ENCODE measurements at places on chromosomes 16 and 17.
A peak's percentile ranks its signal among the peaks of the same experiment; 100 is the strongest.

DNA sequence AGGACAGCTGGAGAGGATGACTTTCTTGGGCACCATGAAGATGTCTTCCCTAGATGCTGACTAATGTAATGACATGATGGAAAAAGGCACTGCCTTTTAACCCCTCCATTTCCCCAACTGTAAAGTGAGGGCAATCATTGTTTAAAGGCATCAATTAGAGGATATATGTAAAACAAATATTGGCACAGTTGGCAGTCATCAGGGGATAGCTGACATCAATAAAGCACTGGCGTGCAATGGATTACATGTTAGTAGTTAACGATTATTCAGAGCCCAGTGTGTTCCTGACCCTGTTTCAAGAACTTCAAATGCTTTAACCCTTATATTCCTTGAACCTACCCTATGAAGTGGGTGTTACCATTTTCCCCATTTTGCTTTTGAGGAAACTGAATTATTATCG, 100.7 kb downstream of the TMEM114 start:
- no peak for DNase-seq

DNA sequence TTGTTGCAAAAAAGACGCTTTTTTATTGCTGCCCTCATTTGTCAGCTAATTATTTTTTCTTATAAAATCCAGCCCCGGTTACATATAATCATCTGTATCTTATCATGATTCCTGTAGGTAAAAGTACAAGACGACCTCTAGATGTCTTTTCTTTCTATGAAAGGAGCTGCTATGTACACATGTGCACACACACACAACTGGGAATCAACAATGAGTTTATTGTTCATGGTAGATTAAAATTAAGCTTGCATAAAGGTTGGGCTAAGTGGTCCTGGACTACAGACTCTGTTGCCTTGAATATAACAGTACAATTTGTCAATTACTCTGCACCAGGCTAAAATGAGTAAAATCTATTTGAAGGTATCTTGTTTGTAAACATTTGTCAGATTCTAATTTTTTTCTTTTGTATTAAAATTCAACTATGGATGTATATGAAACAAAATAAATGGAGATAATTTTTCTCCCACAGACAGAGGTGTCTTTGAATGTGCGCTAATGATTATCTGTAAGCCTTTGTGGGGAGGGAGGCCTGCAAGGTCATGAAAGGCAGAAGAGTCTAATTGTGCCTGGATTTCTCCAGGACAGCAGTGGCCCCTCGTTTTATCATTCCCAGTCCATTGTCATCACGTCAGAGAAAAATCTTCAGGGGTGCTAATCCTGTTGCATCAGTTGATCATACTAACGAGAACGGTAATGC, 13.4 kb downstream of the C17orf58 start:
- DNase-seq, result no peak

DNA sequence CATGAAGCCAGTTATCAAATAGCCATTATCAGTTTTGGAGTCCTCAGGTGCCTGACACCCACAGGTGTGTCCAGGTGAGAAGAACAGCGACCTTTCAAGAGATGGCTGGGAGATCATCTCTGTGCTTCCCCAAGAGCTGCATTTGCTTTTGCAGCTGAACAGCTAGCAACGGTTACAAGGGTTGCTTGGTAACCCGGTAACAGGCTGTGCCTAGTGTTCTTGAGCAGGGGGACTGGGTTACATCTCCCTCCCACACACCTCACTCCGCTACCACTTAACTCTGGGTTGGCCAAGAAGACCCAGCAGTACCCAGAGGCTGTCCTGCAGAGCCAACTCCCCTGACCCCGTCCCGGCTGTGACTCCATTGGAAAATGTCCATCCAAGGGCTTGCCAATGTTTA, 147.0 kb downstream of the SLC39A11 start:
- DNase-seq, result no peak

DNA sequence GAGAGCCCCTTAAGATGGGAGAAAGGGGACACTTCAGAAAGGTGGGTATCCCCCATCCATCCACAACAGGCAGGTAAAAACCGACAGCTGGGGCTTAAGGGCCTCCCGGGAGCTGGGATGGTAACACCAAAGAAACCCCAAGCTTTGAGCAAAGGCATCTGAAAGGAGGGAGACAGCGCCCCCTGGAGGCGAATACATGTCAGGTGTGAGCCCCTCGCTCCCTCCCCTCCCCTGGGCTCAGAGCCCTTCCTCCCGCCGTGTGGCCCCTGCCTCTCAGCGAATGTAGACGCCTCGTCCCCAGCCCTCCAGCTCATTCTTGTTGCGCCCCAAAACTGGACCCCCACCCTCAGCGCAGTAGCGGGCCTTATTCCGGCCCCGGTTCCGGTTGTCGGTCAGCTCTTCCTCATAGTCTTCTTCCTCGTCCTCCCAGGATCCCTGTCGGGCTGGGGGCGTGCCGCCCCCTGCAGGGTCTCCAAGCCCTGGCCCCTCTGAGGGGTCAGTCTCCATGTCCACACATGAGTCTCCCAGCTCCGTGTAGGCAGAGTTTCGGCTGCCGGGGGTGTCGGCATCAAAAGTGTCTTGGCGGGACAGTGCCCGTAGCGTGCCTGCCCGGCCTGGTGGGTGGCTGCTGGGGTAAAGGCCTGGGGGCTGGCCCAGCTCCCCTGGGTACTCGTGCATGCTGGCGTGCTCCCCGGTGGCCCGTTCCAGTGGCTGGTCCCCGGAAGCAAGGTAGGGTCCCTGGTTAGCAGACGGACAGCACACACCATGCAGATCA, 9.1 kb upstream of the ARL5C start:
- DNase-seq, result peak; percentile 78

DNA sequence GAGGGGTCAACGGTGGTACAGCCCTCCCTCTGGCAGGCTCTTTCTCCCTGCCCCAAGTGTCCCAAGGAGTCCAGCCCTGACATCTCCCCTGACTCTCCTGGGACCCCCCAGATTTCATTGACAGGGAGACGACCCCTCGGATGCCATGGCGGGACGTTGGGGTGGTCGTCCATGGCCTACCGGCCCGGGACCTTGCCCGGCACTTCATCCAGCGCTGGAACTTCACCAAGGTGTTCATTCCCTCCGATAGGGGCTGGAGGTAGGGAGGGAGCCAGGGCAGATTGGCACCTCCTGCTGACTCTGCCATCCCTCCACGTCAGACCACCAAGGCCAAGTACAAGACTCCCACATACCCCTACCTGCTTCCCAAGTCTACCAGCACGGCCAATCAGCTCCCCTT, 9.9 kb downstream of the PLD2 start:
- DNase-seq, result no peak

GRCh38 chr17:77193653-77194052, 52.9 kb downstream of the SEC14L1 start:
- DNase-seq, result no peak

DNA sequence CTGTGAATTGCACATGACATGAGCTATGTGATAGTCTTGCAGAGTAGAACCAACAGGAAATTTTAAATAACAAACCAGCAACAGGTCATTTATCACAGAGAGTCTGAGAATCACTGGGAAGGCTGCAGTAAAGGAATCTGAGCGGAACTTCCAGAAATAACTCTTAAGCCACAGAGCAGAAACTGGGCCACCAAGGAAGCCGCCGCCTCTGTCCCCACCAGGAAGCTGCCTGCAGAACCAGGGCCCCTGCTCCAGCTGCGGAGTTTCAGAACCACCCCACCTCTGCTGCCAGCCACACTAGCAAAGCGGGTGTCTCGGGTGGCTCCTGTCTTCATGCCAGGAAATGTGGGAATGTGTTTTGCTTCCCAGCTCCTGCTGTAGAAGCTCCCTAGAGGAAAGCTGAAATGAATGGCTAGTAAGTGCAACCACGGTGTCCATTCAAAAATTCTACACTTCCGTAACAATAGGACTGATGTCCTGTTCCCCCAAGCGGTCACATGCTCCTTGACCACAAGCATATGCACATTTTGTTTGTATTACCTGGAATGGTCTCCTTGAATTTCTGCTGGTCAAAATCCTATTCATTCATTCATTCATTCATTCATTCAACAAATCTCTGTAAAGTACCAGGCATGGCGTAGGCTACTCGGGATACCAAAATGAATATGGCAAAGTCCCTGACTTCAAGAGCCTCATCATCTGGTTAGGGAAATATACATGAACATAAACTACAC, 7.7 kb upstream of the ITPRIPL2 start:
- DNase-seq, result no peak

DNA sequence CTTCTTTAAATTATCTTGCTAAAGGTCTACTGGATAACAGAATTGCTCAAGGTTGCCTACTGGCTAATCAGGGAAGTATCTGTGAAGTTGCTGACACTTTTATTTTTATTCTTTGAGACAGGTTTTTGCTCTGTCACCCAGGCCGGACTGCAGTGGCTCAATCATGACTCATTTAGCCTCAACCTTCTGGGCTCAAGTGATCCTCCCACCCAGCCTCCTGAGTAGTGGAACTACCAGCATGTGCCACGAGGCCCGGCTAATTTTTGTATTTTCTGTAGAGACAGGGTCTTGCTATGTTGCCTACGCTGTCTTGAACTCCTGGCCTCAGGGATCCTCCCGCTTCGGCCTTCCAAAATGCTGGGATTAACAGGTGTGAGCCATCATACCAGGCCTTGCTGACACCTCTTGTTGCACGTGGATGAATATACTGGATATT, 43.1 kb downstream of the GLG1 start:
- no peak for DNase-seq

DNA sequence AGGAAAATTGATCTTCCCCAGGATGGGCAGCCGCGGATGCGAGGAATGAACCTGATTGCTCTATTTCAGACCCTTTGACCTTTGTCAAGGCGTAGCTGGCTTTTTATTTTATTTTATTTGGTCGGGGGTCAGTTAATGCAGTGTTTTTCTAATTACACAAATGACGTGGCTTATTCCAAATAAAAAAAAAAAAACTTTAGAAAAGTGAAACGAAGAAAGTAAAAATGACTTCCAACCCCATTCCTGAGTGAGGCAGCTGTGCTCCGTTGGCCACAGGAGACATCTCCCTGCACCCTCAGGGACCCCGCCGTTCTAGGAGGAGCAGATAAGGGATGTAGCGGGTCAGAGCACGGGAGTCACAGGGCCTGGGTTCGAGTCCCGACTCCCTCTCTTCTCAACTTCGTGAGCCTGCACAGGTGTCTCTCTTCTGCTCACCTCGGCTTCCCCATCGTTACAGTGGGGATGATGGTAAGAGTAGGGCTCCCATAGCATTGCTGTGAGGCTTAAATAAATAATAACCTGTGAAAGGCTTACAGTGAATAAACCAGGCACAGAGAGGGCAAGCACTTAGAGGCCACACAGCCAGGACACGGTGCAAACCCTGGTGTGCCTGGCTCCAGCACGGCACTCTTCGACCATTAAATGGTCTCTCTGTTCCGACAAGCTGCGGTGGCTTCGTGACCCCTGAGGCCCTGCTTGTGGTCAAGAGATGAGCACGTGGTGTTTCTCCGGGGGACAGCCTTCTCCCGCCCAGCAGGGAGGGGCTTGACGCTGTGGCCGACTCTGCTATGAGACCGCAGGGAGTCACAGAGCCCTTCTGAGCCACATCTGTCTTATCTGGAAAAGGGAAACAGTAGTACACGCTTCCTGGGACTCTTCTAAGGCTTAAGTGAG, 10.2 kb downstream of the FOXF1 start:
- no peak for DNase-seq
